ENCODE measurements at places on chromosomes 16 and 17.

GRCh38 chr16:30076276-30076791 is 540 bp downstream of the PPP4C start:
- no peak for DNase-seq

- no peak for DNase-seq
These were observed 363.5 kb downstream of the CPPED1 start for GRCh38 chr16:12440228-12440530.

- no peak for DNase-seq
These were observed 18.1 kb downstream of the FZD2 start for GRCh38 chr17:44575403-44575802.

DNA sequence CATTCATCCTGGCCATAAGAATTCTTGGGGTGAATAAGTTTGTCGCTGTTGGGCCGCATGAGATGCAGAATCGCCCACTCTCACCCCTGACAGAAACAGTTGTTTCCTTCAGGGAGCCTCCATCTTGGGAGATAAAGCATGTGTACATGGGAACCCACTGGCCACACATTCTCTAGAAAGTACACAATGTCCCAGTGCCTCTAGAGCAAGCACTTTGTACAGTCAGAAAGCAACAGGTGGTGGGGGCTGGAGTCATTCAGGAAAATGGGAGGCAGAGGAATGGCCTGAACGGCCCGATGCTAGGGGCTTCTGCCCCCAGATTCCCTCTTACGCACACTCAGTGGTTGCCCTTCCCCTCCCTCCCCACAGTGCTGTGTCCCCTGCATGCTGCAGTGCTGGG is 16.1 kb downstream of the ACE start:
- no peak for DNase-seq

DNA sequence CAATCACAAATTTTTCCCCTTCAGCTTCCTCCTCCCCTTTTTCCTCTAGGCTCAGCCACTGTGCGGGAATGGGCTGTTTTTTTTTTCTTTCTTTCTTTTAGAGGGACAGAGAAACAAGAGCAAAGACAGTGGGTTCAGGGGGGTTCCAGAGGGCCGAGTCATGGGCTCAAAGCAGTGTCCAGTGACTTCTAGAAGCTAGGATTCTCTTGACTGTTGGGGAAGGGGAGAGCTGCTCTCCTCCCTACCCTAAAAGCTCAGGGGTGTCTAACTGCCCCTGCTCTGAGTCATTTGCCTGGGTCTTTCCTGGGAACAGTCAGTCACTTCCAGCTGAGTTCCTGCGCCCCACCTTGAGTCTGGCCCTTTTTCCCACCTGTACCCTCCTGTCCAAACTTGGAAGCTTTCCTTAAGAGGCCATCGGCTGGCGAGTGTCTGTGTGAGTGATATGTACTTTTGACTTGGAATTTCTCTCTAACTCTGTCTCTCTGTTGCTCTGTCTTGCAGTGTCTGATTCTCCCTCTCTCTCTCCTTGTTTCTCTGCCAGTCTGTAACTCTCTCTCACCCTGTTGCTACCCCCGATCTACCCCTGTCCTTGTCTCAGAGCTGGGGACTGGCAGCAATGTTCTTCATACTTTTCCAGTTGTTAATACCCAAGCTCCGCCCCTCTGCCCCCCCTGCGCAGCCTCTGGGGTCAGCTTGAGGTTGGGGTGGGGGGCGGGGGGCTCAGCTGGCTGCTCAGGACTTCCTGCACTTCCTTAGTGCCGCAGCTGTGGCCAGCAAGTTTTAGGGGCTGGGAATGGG is 2.4 kb downstream of the THRA start:
- no peak for DNase-seq

DNA sequence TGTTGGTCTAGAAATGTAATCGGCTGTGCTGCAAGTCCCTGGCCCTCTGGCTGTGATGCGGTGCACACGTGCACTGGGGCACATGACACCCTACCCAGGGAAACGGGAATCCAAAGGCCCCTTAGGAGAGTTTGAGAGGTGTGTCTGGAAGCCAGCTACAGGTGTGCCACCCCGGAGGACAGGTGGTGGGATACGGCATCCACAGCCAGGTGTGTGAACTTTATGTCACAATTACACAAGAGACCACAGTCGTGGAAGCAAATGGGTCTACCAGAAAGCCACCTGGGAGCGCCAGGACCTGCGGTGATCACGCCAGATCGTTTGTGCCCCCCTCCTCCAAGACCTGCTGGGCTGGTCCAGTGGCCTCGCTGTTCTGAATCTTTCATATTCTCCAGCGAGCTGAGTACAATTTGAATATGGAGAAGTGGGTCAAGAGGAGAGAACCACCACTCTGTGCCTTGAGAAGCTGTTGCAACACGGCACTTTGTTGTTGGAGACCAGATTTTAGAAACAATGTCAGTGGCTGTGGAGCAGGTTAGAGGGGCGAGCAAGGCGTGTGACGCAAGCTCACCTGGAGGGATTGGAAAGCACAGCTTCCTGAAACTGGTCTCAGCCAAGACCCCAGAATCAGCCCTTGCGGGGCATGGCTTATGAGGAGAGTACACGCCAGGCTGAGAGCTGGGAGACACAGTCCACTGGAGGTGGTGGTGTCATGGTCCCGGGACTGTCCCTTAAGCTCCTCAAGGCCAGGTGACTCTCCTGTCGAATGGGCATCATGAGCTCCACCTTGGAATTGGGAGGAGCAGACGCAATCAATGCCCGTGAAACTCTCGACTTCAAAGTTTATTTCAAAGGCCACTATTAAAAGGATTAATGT is 37.4 kb downstream of the COX4I1 start:
- DNase-seq, result no peak

DNA sequence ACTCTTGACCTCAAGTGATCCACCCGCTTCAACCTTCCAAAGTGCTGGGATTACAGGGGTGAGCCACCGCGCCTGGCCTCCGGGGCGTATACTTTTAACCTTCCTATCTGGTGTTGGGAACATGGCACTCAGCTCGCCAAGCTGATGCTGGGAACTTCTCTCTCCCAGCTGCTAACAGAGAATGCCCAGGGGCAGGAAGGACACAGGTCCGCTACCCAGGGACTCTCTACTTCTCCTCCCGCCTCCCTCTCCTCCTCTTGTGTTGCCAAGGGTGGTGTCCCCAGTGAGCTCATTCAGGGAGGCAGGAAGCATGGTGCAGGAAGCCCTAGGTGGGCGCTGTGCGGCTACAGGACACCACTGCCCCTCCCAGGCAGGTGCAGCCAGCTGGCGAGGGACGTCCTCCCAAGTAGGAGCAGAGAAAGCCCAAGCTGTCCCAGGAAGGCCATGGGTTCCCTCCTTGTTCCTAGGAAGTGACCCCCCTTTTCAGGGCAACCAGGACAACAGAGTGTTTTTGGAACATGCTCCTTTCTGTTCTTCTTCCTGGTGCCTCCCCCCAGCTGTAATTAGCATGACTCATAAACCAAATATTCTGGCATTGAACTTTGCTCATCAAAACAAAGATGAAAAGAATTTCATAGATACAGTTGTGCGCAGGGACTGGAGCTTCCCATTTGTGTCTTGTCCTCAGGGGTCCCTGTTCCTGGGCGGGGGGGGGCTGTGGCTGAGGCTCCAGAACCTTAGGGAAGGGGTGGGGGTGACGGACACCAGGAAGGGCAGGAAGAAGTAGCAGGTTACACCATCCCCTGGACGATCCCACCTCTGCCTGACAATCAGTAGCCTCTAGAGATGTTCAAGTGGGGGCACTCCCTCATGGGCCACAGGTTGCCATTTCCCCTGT is 2.7 kb downstream of the C1QTNF1 start:
- no peak for DNase-seq

DNA sequence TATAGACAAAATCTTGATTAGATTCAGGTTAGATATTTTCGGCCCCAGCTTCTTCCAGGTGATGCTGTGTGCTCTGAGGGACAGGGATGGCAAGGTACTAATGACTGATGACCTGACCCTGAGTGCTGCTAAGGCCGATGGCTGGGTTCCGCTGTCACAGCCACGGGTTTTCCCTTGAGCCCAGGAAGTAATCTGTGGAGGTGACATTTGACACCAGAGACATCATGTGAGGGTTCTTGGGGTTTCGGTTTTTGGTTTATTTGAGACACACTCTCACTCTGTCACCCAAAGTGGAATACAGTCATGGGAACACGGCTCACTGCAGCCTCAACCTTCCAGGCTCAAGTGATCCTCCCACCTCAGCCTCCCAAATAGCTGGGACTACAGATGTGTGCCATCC is 9.8 kb downstream of the OTOP3 start:
- DNase-seq, result no peak

DNA sequence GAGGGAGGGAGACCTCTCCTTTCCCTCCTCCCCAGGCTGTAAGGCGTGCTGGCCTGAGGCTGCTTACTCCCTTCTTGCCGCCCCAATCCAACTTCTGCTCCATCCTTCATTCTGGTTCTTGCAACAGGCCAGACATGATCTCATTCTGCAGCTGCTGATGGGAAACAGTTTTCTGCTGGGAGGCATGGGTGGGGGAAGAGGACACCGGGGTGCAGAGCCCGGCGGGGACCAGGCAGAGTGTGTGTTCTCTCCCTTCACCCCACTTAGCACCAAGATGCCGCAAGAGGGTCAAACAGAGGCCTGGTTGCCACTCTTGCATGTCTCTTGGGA is 1.4 kb downstream of the SARM1 start:
- no peak for DNase-seq

GRCh38 chr16:89779909-89780305 is 36.5 kb downstream of the FANCA start:
- DNase-seq, result no peak

DNA sequence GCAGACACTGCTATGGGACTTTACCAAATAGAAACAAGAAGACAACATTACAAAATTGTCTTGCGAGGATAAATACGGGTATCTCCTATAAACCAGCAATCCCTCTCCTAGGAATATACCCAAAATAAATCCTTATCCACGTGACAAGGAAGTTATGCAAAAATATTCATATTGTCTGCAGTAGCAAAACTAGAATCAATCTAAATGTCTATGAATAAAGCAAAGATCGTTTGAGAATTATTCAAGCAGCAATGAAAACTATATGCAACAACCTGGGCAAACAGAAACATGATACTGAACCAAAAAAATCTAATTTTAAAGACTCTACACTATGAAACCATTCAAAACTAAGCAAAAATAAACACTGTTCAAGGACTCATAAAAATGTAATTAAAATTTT is 9.2 kb downstream of the LUC7L start:
- no peak for DNase-seq

DNA sequence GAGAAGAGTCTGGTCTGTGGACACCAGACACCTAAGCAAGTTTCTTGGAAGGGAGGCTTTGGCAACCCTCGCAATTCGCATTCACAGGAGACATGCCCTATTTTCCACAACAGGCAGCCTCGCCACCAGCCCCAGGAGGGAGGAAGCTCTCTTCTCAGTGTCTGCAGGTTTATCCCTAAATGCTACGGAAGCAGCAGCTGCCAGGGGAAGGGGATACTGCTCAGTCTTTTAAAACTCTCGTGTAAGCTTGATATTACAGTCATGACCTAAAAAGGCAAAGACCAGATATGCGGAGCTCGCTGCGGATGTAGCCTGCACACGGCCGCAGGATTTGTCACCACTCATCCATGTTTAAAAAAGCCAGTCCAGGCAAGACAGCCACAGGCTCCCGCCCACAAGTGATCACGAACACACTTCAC is 159.2 kb upstream of the RPH3AL start:
- no peak for DNase-seq

DNA sequence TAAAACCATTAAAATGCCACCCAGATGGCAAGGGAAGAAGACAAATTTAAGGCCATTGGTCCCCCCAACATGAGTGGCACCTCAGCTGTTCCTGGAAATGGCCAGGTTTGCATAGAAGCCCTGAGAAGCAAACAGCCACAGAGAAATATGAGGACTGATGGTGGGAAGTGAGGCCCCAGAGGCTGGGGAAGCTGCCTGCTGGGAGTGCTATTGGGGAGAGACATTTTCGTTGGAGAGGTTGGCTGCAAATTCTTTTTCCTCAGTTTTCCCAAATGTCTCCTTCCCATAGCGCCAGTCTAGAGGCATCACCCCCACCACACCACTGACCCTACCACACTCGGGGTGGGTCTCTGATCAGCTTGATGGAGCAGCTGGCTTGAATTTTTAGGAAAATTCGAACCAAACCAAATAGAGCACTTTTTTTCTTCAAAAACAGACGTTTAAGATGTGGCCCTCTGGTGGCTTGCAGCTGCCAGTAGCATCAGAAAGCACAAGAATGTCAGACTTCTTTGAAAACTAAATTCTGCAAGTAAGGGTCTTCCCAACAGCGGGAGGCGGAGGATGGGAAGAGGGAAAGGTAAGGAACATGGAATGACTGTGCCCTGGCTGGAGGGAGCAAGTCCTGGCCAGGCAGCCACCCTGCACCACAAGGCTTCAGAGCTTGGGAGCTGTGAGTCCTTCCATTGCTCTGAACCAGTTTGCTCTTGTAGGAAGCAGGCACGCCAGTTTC is 13.2 kb upstream of the SLC12A3 start:
- no peak for DNase-seq

GRCh38 chr17:72039490-72039889 is 81.3 kb upstream of the SOX9 start:
- DNase-seq, result no peak

GRCh38 chr16:57236022-57236350 is 9.1 kb upstream of the ARL2BP start:
- no peak for DNase-seq

DNA sequence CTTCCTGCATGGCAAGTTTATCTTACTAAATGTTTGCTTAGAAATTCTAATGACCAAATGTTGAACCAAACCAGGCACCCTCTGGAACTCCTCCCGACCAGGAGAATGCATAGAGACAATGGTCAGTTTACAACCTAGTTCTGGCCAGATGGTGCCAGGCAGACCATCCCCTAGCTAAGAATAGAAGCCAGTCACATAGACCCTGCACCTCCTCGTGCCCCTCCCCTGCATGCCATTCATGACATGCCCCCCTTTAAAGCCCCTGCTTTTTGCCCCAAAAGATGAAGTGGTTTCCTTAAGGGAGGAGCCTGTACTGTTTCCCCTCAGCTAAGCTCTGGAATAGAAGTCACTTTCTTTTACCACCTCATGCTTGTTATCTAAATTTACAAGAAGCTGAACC is 6.6 kb upstream of the CPHXL start:
- no peak for DNase-seq

GRCh38 chr16:88992351-88993165 is 15.6 kb upstream of the CBFA2T3 start:
- no peak for DNase-seq

DNA sequence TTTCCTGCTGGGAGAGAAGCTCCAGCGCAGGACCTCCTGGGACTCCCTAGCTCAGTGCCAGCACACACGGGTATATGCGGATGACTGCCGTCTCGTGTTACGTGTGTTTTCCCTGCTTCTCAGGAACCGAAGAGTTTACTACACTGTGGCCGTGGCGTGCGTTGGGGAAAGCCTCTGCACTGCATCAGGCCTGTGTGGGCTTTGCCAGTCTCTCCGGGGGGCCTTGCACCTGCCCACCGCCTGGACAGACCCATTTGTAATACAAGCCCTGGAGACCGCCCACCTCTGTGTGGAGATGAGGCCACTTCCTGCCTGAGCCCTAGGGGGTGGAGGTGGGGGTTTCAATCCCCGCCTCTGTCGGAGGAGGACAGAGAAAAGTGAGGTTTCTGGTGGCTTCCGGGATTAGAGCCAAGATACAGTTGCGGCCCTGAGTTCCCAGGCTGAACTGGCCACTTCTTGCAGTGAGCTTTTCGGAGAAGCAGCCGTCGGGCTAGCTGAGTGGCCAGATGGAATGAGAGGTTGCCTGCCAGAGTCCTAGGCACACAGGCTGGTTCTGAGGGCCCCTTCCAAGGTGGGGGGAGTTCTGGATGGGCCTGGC is 43.4 kb upstream of the GSE1 start:
- DNase-seq, result no peak

- DNase-seq, result no peak
These were observed 80.0 kb upstream of the CDH5 start for GRCh38 chr16:66286527-66286926.
